NAMALWA (cell line): ENCODE measurements at places on chromosomes 11 and 22.

DNA sequence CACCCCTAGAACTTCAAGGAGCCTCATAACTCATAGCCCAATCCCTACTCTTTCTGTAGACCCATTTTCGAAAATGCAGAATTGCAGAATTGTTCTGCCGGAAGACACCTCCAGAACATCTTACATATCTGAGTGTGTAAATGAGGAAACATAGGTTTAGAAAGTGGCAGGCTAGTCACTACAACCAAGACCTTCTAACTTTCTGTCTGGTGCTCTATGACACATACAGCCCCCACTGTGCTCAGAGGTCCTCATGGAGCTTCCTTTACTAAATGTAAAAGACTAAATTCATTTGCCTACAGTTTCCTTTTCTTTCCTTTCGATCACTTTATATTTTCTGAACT lies 132.1 kb upstream of the DDI1 start:
- DNase-seq = no peak

GRCh38 chr22:48414651-48415050 lies 1413.0 kb downstream of the BRD1 start:
- DNase-seq = no peak

GRCh38 chr11:65442842-65443331 lies 20.3 kb downstream of the NEAT1 start:
- DNase-seq = no peak

- no peak for DNase-seq
Measured at GRCh38 chr22:39353346-39353745, 3.6 kb downstream of the SYNGR1 start.

DNA sequence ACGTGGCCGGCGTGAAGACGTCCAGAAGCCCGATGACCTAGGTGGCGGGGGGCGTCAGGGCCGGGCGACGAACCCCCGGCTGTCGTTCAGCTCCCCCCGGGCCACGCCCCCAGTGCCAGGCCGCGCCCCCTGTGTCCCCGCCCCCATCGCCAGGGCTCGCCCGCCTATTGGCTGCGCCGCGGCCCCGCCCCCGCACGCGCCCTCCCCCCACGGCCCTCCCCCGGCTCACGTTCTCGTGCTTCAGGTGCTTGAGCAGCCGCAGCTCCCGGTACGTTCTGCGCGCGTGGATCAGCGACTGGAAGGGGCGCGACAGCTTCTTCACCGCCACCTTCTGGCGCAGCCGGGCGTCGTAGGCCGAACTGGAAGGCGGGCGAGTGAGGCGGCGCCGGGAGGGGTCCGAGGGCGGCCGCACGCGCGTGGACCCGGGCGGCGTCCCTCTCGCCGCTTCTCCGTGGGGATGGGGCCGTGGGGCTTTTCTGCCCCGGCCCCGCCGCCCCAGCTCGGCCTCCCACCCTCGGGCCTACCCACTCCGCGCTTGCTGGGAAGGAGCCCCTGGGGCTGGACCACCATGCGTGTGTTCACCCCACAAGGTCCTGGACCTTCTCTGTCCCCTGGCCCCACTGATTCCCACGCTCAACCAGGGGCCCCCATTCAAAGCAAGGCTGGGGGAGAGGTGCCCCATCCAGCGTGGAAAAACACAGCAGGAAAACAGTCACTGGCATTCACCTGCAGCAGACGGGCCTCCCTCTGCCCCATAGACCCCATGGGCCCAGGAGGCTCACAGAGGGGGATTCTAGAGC lies 2.4 kb downstream of the MAPK11 start:
- DNase-seq = no peak

DNA sequence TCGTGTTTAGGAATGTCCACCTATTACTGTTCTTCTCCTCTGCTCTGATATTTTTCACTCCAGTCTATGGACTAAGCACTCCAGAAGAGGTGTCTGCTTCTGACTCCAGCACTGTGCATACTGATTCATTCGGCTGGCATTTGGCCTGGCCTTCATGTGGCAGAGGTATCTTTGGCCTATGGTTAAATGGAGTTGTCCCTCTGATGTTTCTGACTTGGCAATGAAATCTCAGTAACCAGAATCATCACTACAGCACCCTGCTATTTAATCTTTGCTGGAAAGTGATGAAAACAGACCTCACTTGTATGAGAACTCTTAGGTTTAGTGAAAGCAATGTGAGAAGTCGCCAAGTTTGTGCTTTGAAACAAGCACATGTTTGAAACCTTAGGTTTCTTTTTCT lies 155.2 kb downstream of the MAML2 start:
- no peak for DNase-seq

- no peak for DNase-seq
Measured at GRCh38 chr11:93279851-93280347, 50.6 kb upstream of the DEUP1 start.

DNA sequence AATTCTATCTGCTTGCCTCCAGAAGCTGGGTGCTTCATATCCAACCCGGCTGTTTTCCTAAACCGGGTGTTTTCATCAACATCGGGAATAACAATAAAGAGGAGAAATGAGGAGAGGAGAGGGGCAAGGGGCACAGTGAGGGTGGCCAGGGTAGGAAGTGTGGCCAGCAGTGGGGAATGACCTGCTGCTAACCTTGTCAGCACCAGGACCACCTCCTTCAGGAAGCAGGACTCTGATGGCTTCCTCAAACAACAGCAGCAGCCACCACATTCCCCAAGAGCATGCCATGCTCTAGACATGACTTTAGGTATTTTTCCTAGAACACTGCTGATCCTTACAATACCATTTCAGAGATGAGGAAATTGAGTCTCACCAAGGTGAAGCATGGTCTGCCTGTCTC lies 52.4 kb downstream of the TPBGL start:
- DNase-seq = no peak

- DNase-seq = no peak
Measured at GRCh38 chr11:132549001-132549400, 983.3 kb downstream of the OPCML start.

GRCh38 chr11:76173663-76174062 lies 32.6 kb downstream of the WNT11 start:
- no peak for DNase-seq

- no peak for DNase-seq
Measured at GRCh38 chr11:120800206-120800605, 223.7 kb upstream of the TBCEL start.

DNA sequence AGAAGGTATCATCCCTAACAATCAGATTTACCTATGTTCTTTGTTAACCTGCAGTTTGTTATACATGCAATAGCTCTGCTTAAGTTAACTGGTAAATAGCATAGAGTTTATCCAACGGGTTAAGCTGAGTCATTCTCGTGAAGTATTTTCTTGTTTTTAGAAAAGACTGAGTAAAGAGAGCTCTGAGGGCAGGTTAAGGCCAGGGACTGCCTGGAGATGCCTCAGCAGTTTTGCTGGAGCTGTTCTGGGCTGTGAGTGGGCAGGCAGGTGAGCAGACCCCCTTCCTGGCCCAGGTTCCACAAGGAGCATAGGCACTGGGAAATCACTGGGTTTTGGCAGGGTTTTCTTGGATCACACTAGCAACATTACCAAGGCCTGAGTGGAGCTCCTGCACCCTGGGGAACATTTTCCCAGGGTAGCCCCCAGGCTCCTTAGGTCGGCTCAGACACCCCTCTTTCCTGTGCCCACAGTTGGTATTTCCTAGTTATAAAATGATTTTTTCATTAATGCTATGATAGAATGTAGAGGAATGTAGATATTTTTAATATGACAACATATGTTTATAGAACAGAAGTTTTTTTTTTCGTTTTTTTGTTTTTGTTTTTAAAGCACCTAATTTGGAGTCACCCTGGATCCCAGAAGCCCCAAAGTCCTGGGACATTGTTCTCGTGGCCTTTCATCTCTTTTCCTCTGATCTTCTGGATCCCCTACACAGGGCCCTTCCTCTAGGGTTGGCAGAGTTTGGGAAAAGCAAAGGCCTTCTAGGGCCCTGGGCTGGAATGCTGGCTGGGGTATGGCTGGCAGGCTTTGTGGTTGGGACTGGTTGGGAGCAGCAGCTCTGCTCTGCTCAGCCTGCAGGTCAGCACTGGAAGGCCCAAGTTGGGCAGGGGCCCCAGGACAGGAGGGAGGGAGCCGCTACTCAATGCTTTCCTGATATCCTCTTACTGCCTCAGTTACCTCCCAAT lies 26.7 kb downstream of the IRAG1 start:
- no peak for DNase-seq

- DNase-seq = no peak
Measured at GRCh38 chr11:44377914-44378321, 68.0 kb upstream of the ALX4 start.

GRCh38 chr11:31419138-31419537 lies 49.5 kb downstream of the DNAJC24 start:
- DNase-seq = no peak

DNA sequence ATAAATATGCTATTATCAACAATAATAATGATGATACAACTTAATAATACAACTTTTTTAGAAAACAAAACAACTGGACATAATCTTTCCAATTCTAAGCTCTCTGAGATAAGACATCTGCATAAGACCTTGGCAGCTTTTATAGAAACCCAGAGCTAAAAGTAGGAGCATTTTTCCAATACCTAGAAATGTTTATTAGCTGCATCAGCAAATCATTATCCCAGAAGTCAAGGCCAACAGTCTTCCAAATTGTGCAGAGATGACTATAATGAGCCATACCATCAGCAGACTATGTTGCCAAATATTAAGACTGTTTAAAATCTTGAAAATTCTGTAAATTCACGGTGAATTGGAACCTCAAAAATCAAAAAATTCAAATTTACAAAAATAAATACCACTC lies 30.3 kb downstream of the DCUN1D5 start:
- no peak for DNase-seq

GRCh38 chr22:50438305-50439275 lies 36.2 kb downstream of the SBF1 start:
- no peak for DNase-seq

- DNase-seq = no peak
Measured at GRCh38 chr11:20303391-20303965, 60.0 kb upstream of the HTATIP2 start.

GRCh38 chr11:45843158-45843924 lies 3.9 kb upstream of the CRY2 start:
- DNase-seq = peak; percentile 92

DNA sequence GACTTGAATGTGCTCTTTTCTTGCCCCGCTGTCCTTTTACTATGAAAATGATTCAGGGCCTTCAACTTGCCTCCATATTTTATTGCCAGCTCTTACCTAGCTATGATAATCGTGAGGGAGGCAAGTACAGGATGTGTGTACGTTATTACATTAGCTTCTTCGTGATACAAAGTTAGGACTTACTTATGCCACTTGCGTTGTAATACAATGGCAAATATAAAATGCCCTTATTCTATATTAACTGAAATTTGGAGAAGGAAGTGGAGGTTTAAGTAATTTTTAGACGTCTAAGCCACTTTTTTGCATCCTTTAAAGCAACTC lies 10.8 kb upstream of the CCT8L2 start:
- no peak for DNase-seq

- DNase-seq = no peak
Measured at GRCh38 chr11:571802-572185, 4.5 kb upstream of the PHRF1 start.

DNA sequence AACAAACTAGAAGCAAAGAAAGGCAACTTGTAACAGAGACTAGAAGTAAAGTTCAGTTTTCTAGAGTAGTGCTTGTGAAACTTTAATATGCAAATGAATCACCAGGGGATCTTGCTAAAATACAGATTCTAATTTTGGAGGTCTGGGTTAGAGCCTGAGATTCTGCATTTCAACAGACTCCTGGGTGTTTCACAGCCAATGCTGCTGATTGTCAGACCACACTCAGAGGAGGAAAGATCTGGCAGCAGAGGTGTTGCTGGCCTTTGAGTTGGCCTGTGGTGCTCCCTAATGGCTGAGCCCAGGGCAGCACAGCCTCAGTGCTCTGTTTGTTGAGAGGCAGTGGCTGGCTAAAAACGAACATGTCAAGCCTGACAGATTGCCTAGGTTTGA lies 5.4 kb downstream of the CRY2 start:
- peak; percentile 20 for DNase-seq

DNA sequence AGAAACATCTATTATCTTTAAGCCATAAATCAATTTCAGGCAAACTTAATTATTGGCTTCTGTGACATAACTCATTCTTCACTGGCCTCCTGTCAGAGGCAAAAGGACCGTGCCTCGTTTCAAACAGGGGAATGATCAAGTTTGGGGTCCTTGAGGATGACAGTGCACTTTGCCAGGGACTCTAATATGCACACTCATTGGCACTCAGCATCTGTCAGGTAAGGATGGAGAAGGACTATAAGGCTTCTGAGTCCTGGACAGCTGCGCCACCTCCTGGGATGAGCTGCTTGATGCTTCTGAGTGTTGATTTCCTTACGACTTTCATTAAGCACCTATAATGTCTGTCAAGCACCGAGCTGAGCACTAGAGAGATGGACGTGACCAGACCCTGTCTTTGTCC lies 20.2 kb downstream of the BPIFC start:
- peak; percentile 10 for DNase-seq

GRCh38 chr11:128621601-128622501 lies 34.5 kb upstream of the ETS1 start:
- no peak for DNase-seq

GRCh38 chr11:105368711-105369110 lies 229.1 kb upstream of the CARD18 start:
- no peak for DNase-seq

GRCh38 chr11:84829162-84829561 lies 798.0 kb downstream of the DLG2 start:
- no peak for DNase-seq
